Renal cortical epithelial cell (primary cell): ENCODE measurements at places on chromosomes 16 and 17. TPM values are rescaled to one million over a fixed set of nuclear protein-coding genes. Genes with fewer than 3 reads are reported as not detected.

GRCh38 chr16:9446471-9447194 is 355.2 kb downstream of the HAPSTR1 start:
- DNase-seq, result no peak

SDR42E1 gene
- total RNA-seq, result 17.9 and 20.8 TPM in 2 replicates

GRCh38 chr16:74922150-74923138 is 62.5 kb downstream of the WDR59 start:
- no peak for DNase-seq

TVP23A gene
- 0.05 TPM in 1 of 2 replicates, not detected in the other for total RNA-seq

DNA sequence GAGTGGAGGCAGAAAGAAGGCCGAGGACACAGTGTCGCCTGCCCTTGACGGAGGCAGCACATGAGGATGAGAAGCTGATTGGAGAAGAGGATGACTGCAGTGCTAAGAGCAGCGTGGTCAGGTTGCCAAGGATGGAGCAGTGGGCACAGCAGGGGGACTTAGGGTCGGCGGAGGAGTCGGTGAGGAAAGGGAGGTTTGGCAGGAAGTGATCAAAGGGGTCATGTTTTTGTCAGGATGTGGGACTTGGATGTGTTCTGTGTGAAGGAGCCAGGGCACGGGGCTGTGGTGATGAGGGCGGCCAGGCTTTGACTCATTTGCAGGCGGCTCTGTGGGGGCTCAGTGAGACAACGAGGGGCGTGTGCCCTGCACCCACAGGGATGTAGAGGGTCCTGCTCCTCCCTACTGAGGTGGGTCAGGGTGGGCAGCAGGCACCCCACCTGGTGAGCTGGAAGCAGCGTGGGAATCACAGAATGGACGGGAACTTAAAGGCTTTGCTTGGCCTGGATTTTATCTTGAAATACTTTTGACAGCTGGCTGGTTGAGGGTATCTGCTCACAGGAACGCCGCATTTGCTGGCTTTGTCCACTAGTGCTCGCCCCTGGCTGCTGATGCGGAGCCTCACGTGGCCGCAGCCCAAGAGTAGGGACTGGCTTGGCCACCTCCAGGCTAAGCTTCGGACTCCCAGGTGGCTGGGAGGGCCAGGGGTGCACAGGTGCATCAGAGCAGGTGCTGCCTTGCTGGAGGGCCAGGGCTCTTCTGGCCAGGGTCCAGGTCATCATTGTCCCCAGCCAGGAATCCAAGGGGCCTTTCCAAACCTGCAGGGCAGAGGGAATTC is 6.0 kb downstream of the MPG start:
- DNase-seq, result no peak

DNA sequence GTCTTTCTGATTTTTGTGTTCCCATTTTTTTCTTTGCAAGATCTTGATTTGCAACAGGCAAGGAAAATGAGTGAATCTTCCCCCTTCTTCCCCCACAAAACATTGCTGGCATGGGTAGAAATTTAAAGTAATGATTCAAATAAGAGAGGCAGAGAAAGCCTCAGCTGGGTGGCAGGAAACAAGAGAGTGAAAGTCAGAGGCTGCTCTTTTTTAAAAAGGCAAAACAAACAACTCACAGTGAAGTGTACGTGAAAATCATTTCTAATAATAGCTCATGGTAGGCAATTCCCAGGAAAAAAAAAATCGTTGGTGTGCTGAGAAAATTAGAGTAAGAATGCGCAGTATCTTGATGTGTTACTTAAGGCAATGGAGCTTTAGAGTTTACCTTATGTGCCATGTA is 229.5 kb downstream of the FTO start:
- no peak for DNase-seq

GRCh38 chr17:73232587-73233373 is 28.9 kb downstream of the CPSF4L start:
- no peak for DNase-seq

DNA sequence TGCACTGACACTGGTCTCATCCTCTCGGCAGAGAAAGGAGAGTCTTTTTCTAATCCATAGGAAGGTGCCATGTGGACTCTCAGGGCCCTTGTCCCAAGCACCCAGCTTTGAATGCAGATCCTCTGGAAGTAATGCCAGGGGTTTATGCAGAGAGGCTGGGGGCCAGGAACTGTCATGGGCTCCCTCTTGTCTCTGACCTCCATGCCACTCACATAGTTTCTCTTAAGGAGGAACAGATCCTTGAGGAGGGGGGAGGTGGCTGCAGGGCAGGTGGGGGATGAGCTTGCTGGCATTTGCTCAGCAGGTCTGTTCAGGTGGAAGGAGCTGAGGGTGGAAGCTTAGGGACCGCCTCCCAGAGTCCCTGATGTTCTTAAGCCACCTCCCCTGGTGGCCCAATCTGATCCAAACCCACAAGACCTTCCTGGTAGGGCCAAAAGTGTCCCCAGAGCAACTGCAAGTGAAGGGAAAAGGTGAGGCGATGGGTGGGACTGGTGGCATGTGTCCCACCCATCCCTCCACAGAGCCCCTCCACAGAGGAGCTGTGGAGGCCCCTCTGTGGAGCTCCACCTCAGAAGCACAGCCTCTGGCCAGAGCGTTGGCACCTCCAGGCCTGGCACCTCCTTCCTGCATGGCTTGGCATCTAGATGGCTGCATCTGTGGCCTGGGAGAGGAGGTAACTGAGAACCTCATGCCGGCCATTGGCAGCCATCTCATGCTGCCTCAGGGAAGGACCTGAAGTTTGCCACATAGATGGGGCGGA is 9.2 kb downstream of the NECAB2 start:
- DNase-seq, result no peak
